HS-27A (cell line): ENCODE measurements at places on chromosomes 1 and 21.

DNA sequence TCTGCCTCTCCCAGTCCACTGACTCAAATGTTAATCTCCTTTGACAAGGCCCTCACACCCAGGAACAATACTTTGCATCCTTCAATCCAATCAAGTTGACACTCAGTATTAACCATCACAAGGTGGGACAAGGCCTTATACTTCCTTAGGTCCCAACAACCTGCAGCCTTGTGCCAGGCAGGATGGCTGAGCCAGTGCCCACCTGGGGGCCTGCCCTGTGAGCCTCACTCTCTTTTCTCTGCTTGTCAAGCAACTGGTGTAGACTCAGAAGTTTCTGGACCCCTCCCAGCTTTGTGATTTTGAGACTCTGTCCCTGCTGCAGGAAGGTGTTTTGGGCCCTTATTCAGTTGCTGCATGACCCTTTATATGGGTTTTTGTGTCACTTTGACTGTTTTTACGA is 310.0 kb upstream of the C1orf174 start:
- DNase-seq: no peak

GRCh38 chr1:203090421-203091198 is 4.8 kb upstream of the MYOG start:
- DNase-seq: no peak

- no peak for DNase-seq
Measured at GRCh38 chr1:183732236-183732880, 72.6 kb upstream of the RGL1 start.

DNA sequence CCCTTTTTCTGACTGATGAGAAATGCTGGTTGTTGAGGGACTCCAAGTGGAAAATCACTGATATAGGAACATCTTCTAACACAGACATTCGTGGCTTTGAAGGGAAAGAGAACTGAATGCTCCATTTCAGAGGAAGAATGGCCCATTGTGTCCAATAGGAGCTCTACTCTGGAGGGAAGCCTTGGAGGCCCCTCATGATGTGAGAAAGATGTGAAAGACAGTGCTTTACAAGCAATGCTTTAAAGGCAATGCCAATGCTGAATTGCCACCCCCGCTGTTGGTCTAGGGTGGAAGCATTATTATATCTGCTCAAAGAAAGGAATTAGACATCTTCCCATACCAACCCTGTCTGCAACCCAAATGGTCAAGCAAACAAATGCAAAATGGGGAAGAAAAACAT is 13.7 kb downstream of the NMNAT2 start:
- no peak for DNase-seq

DNA sequence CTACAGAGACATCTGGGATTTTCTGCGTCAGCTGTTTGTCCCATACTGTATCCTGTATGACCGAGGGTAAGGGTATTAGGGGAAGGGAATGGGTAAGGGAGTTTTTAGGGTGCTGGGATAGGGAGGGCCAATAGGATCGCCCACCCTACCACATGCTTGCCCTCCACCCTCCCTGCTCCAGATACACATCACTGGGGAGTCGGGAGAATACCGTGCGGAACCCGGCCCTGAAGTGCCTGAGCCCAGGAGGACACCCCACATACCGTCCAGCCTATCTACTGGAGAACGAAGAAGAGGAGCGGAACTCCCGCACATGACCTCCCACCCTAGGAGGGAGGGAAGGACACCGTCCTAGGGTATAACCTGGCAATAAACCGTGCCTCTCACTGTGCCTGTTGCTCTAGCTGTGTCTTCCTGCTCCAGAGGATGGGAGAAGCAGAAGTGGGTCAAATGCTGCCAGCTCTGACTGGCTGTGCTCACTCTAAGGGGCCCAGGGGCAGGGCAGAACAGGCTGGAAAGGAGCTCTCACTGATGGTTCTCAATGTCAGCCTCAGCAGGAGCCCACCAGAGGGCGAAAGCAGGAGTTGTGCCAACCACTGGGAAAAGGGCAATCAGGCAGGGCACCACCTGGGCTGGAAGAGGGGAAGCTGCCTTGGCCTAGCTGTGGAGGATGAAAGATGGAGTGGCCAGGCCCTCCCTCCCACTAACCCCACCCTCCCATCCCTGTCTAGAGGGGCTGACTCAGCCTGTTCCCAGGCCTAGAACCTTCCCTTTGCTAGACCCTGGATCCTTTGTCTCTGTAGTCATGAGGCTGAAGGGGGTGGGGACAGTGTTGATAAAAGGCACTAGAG is 440 bp upstream of the LENEP start:
- no peak for DNase-seq

DNA sequence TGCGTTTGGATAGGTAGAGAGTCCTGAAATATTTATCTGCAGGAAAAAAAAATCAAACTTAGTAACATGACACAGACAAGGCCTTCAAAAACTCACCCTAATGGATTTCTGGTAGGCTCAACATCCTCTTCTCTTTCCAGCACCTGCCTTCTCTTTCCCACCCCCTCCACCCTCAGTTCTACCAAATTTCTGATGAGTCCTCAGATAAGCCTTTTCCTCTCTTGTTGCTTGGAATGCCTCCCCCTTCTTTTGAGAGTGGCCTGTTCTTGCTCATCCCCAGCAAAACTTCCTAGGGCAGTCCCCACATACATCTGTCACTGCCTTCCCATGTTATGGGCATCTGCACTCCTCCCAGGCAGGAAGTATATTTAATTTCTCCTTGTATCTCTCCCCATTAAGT is 7.6 kb upstream of the LBR start:
- DNase-seq: no peak

GRCh38 chr21:19261731-19262376 is 858.3 kb upstream of the TMPRSS15 start:
- no peak for DNase-seq

DNA sequence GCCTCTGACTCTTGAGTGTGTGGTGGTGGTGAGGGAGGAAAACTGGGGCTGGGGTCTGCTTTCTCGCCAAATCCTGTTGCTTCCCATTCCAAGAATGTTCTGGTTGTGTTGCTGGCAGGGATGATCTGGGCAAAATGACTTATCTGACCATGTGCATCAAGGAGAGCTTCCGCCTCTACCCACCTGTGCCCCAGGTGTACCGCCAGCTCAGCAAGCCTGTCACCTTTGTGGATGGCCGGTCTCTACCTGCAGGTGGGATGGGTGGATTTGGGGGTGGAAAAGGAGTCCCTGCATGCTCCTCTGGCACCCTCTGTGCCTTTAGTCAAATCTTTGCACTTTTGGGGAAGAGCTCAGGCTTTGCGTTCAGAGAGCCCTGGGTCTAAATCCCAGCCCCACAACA is 18.1 kb downstream of the CYP4B1 start:
- DNase-seq: no peak

- DNase-seq: no peak
Measured at GRCh38 chr1:208511242-208511860, 267.2 kb upstream of the PLXNA2 start.

GRCh38 chr1:180947499-180947885 is 34.8 kb downstream of the KIAA1614 start:
- DNase-seq: no peak
